GM23248 (cell line): ENCODE measurements at places on chromosomes 5 and 9. TPM values are rescaled to one million over a fixed set of nuclear protein-coding genes. Genes with fewer than 3 reads are reported as not detected.
A peak's percentile ranks its signal among the peaks of the same experiment; 100 is the strongest.

The ENG gene
- 54.5 and 57.4 TPM in 2 replicates for total RNA-seq

- no peak for DNase-seq
- H3K27ac ChIP-seq = no peak overlapping the region
- H3K36me3 ChIP-seq = peaks cover 70% of the 10 kb centered on the region
- H3K4me1 ChIP-seq = 0 out of 2 replicates have a peak, but pooled peaks cover 3% of the 10 kb centered on the region
- no peak overlapping the region for H3K4me3 ChIP-seq
- H3K27me3 ChIP-seq = no peaks in the 10 kb centered on the region
These were observed 30.2 kb downstream of the WDR36 start for GRCh38 chr5:111122398-111122797.

DNA sequence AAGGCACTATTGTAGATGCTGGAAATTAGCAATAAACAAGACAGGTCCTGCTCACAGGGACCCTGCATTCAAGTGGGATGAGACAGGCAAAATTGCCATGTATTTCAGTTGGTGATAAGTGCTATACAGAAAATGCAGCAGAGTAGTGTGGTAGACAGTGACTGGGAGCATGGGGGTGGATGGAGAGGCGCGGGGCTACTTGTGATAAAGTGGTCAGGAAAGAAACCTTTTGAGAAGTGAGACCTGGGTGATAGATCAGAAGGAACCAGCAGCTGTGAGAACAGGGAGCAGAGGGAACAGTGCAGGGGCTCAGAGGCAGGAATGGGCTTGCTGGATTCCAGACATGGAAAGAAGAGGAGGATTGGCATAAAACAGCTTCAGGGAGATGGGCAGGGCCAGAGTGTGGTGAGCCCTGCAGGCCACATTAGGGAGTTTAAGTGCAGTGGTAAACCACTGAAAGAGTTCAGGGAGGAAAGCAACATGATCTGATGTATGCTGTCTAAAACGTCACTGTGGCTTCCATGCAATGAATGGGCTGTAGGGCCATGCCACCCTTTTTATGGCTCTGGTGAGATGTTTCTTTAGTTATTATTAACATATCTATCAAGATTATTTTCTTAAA is 7.3 kb downstream of the CRHBP start:
- no peaks in the 10 kb centered on the region for H3K4me1 ChIP-seq
- H3K27ac ChIP-seq = no peak overlapping the region

DNA sequence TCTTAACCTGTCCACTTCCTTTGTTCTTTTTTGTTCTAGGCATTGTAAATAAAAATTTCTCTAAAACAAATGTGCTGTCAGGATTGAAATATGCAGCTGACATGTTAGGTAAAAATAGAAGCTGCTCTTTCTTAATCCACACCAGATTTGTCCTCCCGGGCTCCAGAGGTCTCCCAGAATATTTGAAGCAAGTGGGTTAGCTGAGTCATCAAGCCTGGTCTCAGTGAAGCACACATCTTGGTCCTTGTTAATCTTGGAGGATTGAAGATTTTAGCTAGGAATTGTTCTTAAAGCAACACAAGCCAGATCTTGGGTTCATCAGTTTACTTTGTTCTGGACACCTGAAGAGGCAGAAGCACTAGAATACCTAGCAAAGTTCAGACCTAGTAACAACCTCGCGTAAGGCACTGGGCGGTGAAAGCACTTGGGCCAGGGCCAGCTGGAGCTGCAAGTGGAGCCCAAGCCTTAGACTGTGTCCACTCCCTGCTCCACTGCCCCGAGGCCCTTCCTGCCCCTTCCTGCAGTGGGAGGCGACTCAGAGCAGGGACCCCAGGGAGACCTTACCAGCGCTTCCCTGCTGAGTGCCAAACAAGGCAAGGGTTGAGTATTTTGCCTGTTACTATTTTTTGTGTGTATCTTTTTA is 36.5 kb downstream of the HABP4 start:
- H3K27me3 ChIP-seq = no peaks in the 10 kb centered on the region
- peak overlapping the region; percentile 2; the same call in 1 of the 2 replicates for H3K4me3 ChIP-seq
- H3K36me3 ChIP-seq = peaks cover 14% of the 10 kb centered on the region
- DNase-seq = peak; percentile 92
- peak overlapping the region; percentile 61 for H3K27ac ChIP-seq
- H3K4me1 ChIP-seq = peaks cover 32% of the 10 kb centered on the region

DNA sequence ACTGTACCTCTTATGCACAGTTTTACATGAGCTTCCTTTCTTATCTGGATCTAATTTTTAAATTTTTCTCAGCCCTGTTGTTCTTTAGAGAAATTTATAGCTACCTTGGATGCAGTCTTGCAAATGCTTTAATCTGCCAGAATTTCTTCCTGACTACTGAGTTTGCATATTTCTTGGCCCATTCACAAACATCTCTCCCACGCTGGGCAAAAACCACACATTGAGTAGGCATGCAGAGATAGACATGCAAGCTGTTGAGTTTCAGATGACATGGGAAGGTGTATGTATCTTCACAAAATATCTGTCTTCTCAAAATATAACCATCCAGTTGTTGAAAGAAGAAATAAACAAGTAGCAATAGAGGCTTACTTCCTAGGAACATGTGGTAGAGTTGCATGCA is 101.2 kb downstream of the PARP8 start:
- H3K4me3 ChIP-seq = no peak overlapping the region
- H3K4me1 ChIP-seq = peaks cover 23% of the 10 kb centered on the region
- H3K36me3 ChIP-seq = no peaks in the 10 kb centered on the region
- no peaks in the 10 kb centered on the region for H3K27me3 ChIP-seq
- H3K27ac ChIP-seq = no peak overlapping the region

The PLK2 gene
- 92.3 and 122 TPM in 2 replicates for total RNA-seq

DNA sequence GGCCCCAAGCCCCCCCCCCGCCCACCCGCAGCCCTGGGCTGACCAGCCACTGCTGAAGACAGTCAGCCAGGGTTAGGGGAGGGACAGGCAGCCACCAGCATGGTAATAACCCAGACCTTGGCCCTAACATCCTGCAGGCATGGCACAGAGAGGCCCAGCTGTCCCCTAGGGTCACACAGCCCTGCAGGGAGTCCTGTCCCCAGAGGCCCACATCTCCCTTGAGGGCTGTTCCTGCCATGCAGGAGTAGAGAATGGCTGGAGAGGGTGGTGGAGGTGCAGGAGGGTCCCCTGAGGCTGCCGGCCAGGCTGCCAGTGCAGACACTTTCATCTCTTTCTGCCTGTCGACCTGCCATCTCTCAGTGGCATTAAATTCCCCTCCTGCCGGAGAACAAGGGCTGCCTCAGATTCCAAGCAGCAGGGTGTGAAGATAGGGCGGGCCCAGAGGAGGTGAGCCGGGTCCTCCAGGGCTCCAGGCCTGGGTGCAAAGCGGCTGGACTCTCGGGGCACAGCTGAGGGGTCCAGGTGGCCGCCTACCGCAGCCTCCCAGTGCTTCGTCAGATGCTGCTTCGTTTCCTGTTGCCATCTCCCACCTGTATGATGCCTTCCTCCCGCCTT is 40.0 kb downstream of the CXXC5 start:
- no peak overlapping the region for H3K4me3 ChIP-seq
- peaks cover 23% of the 10 kb centered on the region; the same call in 1 of the 2 replicates for H3K36me3 ChIP-seq
- no peak overlapping the region for H3K27ac ChIP-seq

GRCh38 chr5:167051402-167051768 is 1240.1 kb upstream of the WWC1 start:
- DNase-seq = no peak
- no peaks in the 10 kb centered on the region for H3K4me1 ChIP-seq
- H3K4me3 ChIP-seq = no peak overlapping the region

GRCh38 chr9:35749515-35750255 is 598 bp downstream of the RGP1 start:
- H3K27me3 ChIP-seq = no peaks in the 10 kb centered on the region
- DNase-seq = peak; percentile 57
- H3K4me3 ChIP-seq = peak overlapping the region; percentile 90
- H3K36me3 ChIP-seq = peaks cover 10% of the 10 kb centered on the region
- peaks cover 26% of the 10 kb centered on the region for H3K4me1 ChIP-seq

GRCh38 chr9:6829536-6829935 is 71.8 kb downstream of the KDM4C start:
- H3K4me1 ChIP-seq = no peaks in the 10 kb centered on the region
- no peak for DNase-seq
- H3K36me3 ChIP-seq = peaks cover 4% of the 10 kb centered on the region
- no peaks in the 10 kb centered on the region for H3K27me3 ChIP-seq
- H3K27ac ChIP-seq = no peak overlapping the region

- H3K27me3 ChIP-seq = peaks cover 24% of the 10 kb centered on the region
- no peak overlapping the region for H3K4me3 ChIP-seq
- H3K36me3 ChIP-seq = no peaks in the 10 kb centered on the region
- H3K27ac ChIP-seq = no peak overlapping the region
- no peak for DNase-seq
- no peaks in the 10 kb centered on the region for H3K4me1 ChIP-seq
These were observed 155.3 kb upstream of the ANKRD55 start for GRCh38 chr5:56388229-56388985.

The DPYSL3 gene
- 34.3 and 42.8 TPM in 2 replicates for total RNA-seq

The PSD2 gene
- under 0.01 TPM in 1 of 2 replicates, not detected in the other for total RNA-seq

GRCh38 chr9:84701801-84702200 is 32.3 kb downstream of the NTRK2 start:
- DNase-seq = no peak
- H3K4me3 ChIP-seq = no peak overlapping the region
- H3K27ac ChIP-seq = no peak overlapping the region
- H3K4me1 ChIP-seq = no peaks in the 10 kb centered on the region
- H3K27me3 ChIP-seq = 0 out of 2 replicates have a peak, but pooled peaks cover 2% of the 10 kb centered on the region
